ENCODE measurements at places on chromosomes 13 and 19. TPM values are rescaled to one million over a fixed set of nuclear protein-coding genes. Genes with fewer than 3 reads are reported as not detected.

The REEP6 gene
- total RNA-seq, result 2.3 TPM

The KLK14 gene
- not detected for total RNA-seq

The TMIGD2 gene
- not detected for total RNA-seq

The IL17D gene
- 1.9 TPM for total RNA-seq

The PGLYRP2 gene
- total RNA-seq, result not detected

The NLRP11 gene
- total RNA-seq, result not detected

The WDR87 gene
- not detected for total RNA-seq

The S1PR5 gene
- total RNA-seq, result 0.59 TPM

The PSG7 gene
- not detected for total RNA-seq

The CCL25 gene
- not detected for total RNA-seq

The PINLYP gene
- 4.5 TPM for total RNA-seq

The HIPK4 gene
- not detected for total RNA-seq

The KIR2DL4 gene
- not detected for total RNA-seq

The FCAR gene
- 1.5 TPM for total RNA-seq

The RASAL3 gene
- 0.48 TPM for total RNA-seq

The LAMP1 gene
- total RNA-seq, result 73.7 TPM

The LENG8 gene
- 36.4 TPM for total RNA-seq

The SBSN gene
- total RNA-seq, result not detected

The CDX2 gene
- total RNA-seq, result not detected

The RFPL4AL1 gene
- not detected for total RNA-seq

The JAK3 gene
- total RNA-seq, result 0.93 TPM

The NLRP9 gene
- not detected for total RNA-seq

The NFIC gene
- total RNA-seq, result 196 TPM

The KLK12 gene
- total RNA-seq, result not detected

The PNMA8A gene
- total RNA-seq, result 9.9 TPM

The OVOL3 gene
- not detected for total RNA-seq

The CD33 gene
- 4.2 TPM for total RNA-seq

The NCR1 gene
- not detected for total RNA-seq

The ZNF541 gene
- not detected for total RNA-seq

The NLRP7 gene
- total RNA-seq, result not detected

The CEACAM1 gene
- total RNA-seq, result 0.94 TPM

The PTH2 gene
- not detected for total RNA-seq

The GPR4 gene
- 12.1 TPM for total RNA-seq

The KIR3DL2 gene
- not detected for total RNA-seq

The PBX4 gene
- total RNA-seq, result not detected

The ZNF677 gene
- total RNA-seq, result 21.3 TPM
